Sciatic nerve (tissue), 2 donors: ENCODE measurements at places on chromosomes 7 and 10.
A peak's percentile ranks its signal among the peaks of the same experiment; 100 is the strongest.

GRCh38 chr10:79433324-79434222, 11.9 kb downstream of the ZCCHC24 start:
- DNase-seq = peak; percentile 62

DNA sequence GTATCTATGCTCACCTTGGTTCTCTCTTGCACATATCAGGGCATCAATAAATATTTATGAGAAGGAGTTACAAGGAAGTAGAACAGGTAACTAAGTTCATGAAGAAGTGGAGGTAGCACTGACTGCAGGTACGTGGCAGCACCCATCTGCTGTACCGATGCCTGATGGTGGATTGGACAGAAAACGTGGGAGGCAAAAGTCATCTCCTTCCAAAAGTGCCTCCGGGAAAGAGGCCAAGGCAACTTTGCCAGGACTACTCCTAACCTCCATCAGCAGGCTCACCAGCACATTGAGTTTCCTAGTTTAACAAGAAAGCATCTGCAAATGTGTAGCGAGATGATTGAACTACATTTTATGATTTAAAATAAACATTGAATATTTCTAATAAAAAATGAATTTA, 248.8 kb downstream of the ANKRD7 start:
- DNase-seq = no peak

DNA sequence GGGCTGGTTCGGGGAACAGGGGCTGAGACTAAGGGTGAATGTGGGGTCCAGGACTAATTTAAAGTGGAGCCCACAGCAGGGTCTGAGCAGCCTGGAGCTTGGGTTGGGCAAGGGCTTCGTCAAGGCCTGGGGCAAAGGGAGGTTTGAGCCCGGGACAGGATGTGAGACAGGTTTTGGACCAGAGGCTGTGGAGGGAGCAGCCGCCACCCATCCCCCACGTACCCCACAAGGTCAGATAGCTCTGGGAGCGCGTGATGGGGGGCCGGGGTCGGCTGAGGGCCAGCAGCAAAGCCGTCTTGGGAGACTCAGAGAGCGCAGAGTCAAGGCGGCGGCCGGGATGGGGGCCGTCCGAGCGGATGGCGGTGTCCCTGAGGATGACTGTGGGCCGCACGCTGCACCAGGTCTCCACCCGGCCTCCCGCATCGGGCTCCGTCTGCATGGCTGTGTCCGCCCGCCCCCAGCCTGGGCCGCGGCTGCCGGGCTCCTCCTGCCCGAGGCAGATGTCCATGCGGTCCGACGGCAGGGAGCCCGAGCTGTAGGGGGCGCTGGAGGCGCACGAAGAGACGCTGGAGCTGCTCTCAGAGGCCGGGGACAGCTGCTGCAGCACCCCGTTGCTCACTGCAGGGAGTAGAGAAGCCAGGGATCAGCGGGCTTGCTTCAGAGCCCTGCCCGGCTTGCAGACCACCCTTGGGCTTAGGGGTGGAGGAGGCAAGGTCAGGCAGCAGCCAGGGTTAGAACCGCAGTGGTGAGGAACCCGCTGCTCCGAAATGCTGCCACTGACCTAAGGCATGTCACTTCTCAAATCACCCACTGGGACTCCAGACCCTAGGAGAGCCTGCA, 12.1 kb downstream of the PDZD7 start:
- peak; percentile 92 for DNase-seq

DNA sequence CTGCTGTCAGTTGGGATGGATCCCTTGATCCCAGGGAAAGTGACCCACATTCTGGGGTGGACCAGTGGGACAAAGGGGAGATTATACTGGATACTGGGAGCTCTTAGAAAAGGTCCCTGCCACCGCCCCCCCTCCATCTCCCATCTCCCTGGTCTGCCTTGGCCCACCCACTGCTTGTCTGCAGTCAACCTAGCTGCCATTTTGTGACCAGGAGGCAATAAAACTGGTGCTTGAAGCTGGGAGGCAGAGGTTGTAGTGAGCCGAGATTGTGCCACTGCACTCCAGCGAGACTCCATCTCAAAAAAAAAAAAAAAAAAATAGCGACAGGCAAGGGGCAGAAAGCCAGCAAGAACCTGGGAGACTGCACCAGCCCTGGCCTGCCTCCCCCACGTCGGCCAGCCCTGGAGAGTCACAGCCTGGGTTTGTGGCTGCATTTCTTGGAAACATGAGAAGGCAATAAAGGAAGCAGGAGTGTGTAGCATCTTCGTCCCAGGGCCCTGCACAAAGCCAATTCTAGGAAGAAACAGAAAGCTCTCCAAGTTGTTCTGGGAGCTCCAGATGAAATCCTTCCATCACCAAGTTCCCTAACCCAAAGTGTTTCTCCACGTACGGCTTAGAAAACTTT, 4.7 kb upstream of the ARPC1B start:
- DNase-seq = no peak

GRCh38 chr10:10605551-10606081, 412.1 kb upstream of the CELF2 start:
- no peak for DNase-seq

DNA sequence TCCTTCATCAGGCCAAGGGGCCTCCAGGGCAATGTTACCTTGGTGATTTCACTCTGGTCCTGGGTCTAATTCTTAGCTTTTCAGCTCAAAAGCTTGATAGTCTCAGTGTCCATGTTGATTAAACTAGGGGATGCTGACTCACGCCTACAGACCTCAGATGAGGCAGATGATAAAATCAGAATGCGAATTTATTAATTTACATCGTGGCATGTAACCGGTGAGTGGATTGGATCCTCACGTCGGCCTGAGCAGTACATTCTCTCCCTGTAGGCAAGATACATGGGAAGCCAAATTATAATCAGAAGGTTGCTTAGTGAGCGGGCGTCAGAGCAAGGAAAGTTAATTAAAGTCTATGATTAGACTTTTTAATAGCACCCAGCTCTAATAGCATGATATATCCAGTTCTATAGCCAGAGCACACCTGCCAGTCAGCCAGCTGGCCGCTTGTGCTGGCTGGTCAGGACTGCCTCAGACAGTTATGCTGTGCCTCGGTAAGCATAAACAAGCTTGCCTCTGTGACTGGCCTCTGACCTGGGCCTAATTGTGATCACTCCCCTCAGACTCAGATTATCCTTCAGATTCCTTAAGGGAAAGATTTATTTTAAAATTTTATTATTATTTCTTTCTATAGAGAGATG, 20.2 kb upstream of the CPA5 start:
- no peak for DNase-seq

DNA sequence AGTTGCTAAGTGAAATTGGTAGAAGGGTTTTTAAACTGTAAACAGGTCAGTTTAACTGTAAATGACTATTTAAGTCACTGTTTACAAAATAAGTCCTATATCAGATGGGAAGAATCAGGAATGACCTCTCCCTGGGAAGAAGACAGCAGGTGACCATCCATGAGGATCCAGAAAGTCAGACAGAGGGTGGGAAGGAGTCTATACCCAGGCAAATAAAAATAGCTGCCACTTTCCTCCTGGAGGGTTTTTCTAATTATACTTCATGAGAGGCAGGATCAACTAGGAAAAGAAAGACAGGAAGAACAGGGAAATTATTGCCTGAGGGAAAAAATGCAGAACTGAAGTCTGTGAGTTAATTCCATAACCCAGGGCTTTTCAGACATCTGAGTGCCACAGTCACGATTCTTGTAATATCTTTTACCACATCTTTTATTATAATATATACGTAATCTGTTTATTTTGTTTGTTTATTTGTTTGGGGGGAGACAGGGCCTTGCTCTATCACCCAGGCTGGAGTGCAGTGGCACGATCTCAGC, 7.0 kb downstream of the DNTT start:
- no peak for DNase-seq

GRCh38 chr7:627661-628401, 98.7 kb upstream of the DNAAF5 start:
- no peak for DNase-seq

GRCh38 chr7:130723784-130724183, 10.2 kb downstream of the KLF14 start:
- DNase-seq = no peak
